Right renal cortex interstitium (tissue), 3 donors: ENCODE measurements at places on chromosomes 6 and 20. TPM values are rescaled to one million over a fixed set of nuclear protein-coding genes. Genes with fewer than 3 reads are reported as not detected.

DNA sequence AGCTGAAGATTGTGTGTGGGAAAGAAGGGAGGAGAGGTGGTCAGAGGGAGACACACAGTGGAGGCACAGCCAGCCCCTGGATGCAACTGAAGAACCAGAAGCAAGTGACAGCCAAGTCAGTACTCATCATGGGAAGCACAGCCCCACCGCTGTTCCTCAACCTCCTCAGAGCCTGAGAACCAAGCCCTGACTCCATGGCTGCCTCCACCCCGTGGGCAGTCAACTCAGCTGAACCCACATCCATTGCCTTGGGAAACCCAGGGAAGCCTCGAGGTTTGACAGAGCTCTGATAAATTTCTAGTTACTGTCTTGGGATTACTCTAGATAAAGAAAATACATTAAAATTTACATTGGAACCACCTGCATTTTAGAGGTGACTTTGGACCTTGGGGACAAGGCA lies 29.6 kb downstream of the ALDH5A1 start:
- no peak for DNase-seq

DNA sequence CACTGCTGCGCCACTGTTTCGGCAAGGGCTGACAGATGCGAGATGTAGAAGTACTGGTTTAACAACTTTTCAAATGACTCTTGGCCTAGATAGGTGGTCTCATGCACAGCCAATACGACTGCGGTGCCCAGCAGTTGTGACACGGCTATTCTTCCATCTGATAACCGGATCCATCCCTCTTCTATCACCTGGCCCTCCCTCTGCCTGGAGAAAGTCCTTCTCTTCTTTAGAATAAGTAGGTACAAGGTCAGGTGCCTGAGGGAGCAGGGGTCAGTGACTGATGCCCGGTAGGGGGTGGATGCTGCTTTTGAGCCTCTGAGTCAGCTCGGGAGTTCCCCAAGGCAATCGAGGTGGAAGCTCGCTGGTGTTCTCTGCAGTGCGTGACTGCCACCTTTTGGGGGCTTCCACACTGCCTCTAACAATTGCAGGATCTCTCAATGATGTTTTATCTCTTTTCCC lies 166.8 kb upstream of the GRIK2 start:
- DNase-seq = no peak

GRCh38 chr6:37820718-37821079 lies 1.2 kb downstream of the ZFAND3 start:
- no peak for DNase-seq

Gene BPIFB1
- polyA plus RNA-seq = not detected

Gene CTCFL
- 3.4 TPM for polyA plus RNA-seq

Gene CPNE5
- 12.4 TPM for polyA plus RNA-seq

DNA sequence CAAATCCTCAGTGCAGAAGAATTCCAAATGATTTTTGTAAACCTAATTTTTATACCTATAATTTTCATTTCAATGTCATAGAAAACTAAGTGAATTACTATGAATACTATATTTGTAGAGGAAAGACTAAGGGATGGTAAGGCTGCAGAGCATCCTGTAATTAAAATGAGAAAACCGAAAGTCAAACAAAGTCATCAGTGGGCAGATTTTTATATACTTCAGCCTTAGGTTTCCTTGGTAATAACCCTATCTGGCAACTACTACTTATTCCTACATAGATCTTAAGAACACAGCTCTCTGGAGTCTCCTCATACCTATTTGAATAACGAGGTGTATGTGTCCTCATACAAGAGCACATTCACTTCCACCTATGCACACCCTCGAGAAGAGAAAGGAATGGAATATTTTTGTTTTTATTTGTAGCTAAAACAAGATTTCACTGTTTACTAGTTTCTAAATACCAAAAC lies 117.9 kb upstream of the SGK1 start:
- no peak for DNase-seq

- DNase-seq = no peak
These were observed 205.2 kb upstream of the CDH4 start for GRCh38 chr20:61046721-61047351.

DNA sequence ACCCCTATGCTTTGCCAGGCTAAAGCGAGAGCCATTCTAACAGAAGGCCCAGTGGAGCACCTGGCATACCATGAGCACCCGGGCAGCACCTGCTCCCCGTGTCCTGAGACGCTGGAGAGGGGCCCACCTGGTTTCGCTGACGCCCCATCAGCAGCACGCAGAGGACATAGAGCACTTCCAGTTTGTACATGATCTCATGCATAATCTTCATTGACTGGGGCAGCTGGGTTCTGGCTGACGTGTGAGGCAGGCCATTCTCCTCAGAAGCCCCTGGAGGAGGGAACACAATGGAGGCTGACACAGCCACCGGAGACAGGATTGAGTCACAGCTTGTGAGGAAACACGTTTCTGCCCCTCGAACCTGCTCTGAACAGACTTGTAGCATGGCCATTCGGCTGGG lies 65.4 kb downstream of the MYH7B start:
- no peak for DNase-seq

DNA sequence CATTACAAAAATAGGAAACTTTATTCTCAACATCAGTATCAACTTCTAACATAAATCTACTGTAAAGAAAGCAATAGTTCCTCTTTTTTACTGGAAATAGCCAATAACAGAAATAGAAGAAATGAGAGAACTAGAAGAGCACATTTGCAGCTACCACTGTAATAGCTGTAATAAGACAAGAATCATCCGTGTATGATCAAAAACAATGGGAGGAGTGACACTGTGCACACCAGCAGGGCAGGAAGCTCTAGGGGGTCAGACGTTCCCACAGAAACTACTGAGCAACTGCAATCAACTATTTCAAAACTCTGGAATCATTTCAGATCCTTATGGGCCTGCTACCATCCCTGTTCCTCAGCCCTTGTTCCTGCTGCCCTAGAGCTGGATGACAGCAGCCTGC lies 43.7 kb downstream of the NINL start:
- no peak for DNase-seq

DNA sequence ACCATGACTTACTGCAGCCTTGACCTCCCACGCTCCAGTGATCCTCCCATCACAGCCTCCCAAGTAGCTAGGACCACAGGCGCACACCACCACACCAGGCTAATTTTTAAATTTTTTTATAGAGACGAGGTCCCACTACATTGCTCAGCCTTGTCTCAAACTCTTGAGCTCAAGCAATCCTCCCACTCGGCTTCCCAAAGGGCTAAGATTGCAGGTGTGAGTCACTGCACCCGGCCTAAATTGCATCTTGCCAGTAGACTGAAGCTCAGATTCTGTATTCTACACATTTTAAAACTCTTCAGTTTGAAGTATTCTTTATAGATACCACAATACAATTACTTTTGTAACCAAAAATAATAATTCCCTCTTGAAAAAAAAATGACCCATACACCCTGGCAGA lies 11.4 kb downstream of the NUDT3 start:
- DNase-seq = no peak

Gene MATN4
- 0.17 TPM for polyA plus RNA-seq

GRCh38 chr6:105994591-105995390 lies 91.3 kb upstream of the PRDM1 start:
- no peak for DNase-seq

- DNase-seq = no peak
These were observed 8.2 kb upstream of the KCNB1 start for GRCh38 chr20:49490689-49491088.

Gene PHACTR1
- 12.4 TPM for polyA plus RNA-seq

Gene SLX4IP
- polyA plus RNA-seq = 6.8 TPM

DNA sequence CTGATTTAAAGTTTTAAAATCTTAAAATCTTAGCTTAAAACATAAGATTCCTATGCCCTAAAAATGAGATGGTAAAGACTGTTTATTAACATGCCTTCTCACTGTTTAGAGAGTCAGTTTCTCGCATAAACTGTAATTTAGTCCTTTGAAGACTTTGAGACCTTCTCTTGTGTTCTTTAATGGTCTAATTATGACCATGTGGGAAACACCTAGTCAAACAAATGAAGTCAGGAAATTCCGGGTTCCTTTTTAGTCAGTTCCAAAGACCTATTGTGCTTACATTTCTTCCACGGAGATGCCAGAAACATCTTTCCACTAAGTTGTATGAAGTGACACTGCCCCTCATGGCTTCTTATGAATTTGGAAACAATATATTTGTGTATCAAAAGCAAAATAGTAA lies 64.2 kb upstream of the KIF25 start:
- DNase-seq = no peak

GRCh38 chr6:137623293-137623692 lies 129.1 kb upstream of the OLIG3 start:
- DNase-seq = no peak

GRCh38 chr6:89581689-89582088 lies 56.9 kb downstream of the LYRM2 start:
- DNase-seq = no peak

Gene RBPJL
- not detected for polyA plus RNA-seq

Gene BPIFB4
- not detected for polyA plus RNA-seq

- DNase-seq = no peak
These were observed 1.2 kb downstream of the REV3L start for GRCh38 chr6:111481836-111482187.

DNA sequence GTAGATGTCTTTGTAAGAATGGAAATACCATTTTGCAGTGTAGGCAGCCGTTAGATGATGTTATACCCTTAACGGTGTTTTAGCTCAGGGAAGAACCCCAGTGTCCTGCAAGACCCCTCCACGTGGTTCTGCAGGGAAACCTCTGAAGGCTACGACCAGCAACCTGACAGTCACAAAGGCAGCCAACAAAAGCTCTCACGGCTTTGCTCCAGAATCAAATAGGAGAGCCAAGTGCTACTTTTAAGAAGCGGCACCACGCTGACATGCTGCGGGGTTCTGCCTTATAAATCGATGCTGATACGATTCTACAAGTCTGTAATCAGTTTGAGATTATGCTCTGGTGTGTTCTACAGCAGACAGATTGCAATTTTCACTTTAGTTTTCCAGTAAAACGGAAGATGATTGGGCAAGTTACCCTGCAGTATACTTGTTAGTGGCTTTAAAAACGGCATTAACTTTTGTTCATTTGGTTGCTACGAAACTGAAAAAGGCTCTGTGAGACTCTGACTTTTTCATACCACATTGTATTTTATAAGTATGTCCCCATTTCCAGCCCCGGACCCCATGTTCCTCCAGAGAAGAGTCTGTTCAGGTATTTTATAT lies 312.9 kb downstream of the SAMD5 start:
- DNase-seq = no peak

- DNase-seq = peak; percentile 43
These were observed 405 bp upstream of the RNF182 start for GRCh38 chr6:13924146-13924948.

Gene IMPG1
- polyA plus RNA-seq = 1.9 TPM

DNA sequence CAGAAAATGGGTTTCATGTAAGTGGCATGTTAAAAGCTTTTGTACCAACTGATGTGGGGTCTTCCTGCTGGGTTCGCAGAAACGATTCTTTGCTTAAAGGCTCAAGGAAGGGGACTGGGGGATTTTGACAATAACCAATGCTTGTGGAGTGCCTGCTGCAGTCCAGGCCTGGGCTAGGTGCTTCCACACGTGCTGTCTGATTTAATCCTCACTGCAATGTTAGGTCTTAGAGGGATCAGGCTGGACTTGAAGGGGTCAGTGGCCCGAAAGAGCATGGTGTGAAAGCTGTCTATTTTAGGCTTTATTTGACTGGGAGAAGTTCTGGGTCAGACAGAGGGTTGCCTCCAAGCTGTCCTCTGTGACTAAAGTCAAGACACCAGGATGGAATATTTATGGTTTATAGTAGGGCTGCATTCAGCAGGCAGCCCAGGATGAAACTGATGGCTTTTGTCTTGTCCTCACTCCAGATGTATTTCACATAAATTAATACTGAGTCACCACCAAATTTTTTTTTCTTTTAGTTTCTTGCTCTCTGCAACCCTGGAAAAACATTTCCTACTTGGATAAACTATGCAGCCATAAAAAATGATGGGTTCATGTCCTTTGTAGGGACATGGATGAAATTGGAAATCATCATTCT lies 219.1 kb downstream of the ZMYND8 start:
- no peak for DNase-seq

DNA sequence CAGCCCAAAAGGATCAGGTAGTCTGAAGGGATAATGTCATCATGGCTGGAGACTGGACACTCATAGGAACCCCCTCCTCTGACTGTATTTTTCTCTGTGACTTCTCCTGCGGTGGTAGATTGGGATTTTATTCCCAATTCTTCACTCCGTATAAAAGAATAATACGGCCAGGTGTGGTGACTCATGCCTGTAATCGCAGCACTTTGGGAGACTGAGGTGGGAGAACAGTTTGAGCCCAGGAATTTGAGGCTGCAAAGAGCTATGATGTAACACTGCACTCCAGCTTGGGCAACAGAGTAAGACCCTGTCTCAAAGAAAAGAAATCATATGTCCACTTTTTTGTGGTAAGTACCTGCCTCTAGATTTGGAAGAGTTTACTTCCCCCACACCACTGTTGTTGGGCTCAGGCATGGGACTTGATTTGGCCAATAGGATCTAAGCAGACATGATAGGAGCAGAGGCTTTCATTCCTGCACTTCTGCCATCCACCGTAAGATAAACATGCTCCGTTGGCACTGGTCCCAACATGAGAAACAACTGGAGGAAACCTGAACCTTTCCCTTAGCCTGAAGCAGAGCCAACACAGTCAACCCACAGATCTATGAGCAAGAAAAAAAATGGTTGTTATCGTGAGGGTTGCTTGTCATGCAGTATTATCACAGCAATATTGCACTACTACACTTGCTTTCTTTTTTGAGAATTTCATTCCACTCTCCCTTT lies 82.0 kb downstream of the JPH2 start:
- no peak for DNase-seq

DNA sequence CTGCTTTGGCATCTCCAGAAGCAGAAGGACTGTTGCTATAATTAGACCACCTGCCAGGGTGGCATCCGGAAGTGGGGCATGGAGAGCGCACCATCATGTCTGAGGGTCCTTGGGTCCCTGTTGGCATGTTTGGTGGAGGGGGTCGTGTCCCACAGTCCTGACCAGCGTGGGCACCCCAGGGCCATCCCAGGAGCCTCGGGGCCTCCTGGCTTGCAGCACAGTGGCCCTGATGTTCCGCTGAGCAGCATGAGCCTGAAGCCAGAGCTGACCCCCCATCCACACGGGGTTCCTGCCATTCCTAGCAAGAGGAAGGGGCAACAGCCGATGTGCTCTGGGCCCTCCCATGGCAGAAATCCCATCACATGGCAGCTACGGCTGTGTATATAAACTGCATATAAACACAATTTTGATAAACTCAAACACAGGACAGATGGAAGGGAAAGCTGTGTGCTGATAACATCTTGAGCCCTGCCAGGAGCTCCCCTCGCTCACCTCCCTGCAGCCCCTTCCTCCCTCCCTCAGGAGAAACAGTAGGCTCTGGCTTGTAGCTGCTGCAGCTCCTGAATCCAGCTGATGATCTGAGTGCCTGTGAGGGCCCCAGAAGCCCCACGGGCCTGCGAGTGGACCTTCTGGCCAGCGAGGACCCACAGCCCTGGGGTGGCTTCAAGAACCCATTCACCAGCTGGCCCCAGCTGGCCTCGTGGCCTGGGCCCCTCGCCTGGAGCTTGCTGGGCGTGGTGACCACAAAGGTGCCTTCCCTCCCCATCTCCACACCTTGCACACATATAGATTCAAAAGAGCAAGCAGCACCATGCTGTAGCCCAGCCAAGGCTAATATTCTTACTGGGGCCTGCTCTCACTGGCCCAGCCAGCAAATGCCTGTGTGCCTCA lies 321.6 kb downstream of the CDH4 start:
- no peak for DNase-seq

- no peak for DNase-seq
These were observed 21.6 kb upstream of the FUT9 start for GRCh38 chr6:95994151-95994550.
